ENCODE measurements at places on chromosomes 12 and 14. TPM values are rescaled to one million over a fixed set of nuclear protein-coding genes. Genes with fewer than 3 reads are reported as not detected.
A peak's percentile ranks its signal among the peaks of the same experiment; 100 is the strongest.

Gene TAC3
- not detected for total RNA-seq

Gene IKBIP
- 33.7 TPM for total RNA-seq

Gene TRPV4
- 0.44 TPM for total RNA-seq

Gene SYT1
- 3.0 TPM for total RNA-seq

- DNase-seq, result no peak
These were observed 21.5 kb downstream of the CFL2 start for GRCh38 chr14:34692898-34693227.

- no peak for DNase-seq
These were observed 72.9 kb upstream of the FOXN3 start for GRCh38 chr14:89489761-89490437.

DNA sequence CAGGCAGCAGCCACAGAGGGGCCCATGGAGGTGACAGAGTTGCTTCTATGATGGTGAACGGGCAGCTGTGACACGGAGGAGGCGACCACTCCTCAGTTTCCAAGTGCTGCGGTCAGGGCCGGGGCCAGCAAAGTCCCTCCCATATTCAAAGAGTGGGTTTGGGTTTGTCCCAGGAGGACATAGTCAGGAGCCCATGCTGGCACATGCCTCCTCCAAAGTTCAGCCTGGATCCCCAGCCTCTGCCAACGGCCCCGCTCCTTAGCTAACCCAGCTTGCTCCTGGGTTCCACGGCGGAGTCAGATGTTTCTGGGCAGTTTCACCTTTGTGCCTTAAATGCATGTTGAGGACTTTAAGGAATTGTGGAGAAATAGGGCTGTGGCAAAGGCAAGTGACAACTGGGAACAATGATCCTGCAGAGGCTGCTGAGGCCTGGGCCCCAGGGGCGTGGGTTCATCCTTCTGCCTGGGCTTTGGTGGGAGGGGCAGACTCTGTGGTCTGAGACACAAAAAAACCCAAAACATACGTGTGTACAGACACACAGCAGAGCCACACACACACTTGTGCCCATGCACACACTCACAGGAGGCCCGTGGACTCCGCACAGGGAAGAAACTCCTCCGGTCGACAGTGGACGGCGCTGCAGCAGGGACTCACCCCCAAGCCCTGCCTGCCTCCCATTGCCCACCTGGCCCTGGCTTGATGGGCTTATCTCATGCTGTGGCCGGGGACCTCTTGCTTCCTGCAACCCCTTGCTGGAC lies 399.4 kb downstream of the TMEM121 start:
- DNase-seq, result no peak

DNA sequence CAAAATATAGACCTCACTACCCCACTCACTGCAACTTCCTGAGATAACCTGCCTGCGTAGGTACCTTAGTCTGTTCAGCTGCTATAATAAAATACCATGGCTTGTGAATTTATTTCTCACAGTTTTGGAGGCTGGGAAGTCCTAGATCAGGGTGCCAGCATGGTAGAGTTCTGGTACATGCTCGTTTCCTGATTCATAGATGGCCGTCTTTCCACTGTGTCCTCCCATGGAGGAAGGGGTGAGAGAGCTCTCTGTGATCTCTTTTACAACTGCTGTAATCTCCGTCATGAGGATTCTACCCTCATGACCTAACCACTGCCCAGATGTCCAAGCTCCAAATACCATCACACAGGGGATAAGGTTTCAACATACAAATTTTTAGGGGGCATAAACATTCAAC lies 49.7 kb downstream of the KCNA1 start:
- DNase-seq, result no peak

DNA sequence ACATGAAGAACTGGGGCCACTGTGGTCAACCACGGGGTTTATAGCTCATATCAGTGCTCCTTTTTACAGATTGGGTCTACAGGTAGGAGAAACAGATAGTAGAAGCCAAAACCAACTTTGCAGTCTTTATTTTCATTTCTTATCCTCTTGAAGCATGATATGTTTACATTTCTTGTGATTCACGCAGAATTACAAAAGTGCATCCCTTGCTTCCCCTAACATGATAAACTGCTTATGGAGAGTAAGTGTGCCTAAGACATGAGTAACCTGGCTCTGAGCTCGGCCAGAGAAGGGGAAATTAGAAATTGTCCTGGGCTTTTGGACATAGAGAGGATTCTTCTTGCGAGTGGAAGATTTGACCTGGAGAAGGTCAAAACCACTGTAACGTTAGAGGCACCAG lies 18.4 kb downstream of the PWP1 start:
- DNase-seq, result no peak

GRCh38 chr14:68552602-68553001 lies 240.3 kb downstream of the ZFP36L1 start:
- no peak for DNase-seq

DNA sequence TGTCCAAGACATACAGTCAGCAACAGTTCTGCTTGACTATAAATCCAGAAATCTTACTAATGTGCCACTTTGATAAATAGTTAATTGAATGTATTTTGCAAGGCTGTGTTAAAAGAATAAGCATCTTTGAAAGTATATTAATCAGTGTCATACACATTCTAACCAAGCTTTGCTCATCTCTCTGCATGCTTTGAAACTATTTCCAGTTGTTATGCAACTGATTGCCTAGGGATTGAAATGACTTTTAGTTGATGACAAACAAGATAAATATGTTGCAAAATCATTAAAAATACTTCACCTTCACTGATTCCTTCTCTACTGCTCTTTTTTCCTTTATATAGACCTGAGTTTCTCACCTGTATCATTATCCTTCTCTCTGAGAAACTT lies 91.3 kb downstream of the AEBP2 start:
- DNase-seq, result no peak

GRCh38 chr14:25463480-25463879 lies 413.5 kb upstream of the STXBP6 start:
- DNase-seq, result no peak

- no peak for DNase-seq
These were observed 340.4 kb downstream of the RAD51B start for GRCh38 chr14:68159701-68160633.

DNA sequence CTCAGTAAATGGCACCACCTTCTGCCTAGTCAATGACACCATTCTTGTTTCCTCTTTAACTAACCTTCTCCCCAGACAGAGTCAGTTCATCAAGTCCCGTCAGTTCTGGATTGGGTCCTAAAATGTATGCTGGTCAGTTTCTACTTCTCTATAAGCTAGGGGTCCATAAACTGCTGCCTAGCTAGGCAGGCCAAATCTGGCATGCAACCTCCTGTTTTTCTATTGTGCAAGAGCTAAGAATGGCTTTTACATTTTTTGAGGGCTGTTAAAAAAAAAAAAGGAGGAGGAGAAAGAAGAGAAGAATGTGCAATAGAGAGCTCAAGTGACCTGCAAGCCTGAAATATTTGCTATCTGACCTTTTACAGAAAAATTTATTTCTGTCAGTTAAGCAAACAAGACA lies 6.4 kb upstream of the TMED10 start:
- DNase-seq, result no peak

DNA sequence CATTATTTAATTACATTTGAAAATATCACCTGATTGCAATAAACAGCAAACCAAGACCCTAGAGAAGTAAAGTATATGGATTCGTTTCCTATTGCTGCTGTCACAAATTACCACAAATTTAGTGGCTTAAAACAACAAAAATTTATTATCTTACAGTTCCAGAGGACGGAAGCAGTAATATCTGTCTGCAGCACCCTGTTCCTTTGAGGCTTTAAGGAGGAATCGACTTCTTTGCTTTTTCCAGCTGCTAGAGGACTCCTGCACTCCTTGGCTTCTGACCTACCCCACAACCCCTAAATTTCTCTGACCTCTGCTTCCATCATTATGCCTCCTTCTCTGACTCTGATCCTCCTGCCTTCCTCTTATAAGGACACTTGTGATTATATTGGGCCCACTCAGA lies 23.8 kb upstream of the PPM1A start:
- no peak for DNase-seq

- DNase-seq, result peak; percentile 87
These were observed 16.3 kb downstream of the DYNC1H1 start for GRCh38 chr14:101980700-101981099.

GRCh38 chr14:85221832-85222231 lies 308.1 kb upstream of the FLRT2 start:
- no peak for DNase-seq
